Left ventricle myocardium superior (tissue), 1 donor: ENCODE measurements at places on chromosomes 2 and 18. TPM values are rescaled to one million over a fixed set of nuclear protein-coding genes. Genes with fewer than 3 reads are reported as not detected.

The IL36A gene
- total RNA-seq, result not detected

The COL4A4 gene
- total RNA-seq, result 9.8 TPM

The RUFY4 gene
- not detected for total RNA-seq

The NR4A2 gene
- 1.4 TPM for total RNA-seq

The FBXO36 gene
- 0.55 TPM for total RNA-seq
